ENCODE measurements at places on chromosomes 1 and 21.

DNA sequence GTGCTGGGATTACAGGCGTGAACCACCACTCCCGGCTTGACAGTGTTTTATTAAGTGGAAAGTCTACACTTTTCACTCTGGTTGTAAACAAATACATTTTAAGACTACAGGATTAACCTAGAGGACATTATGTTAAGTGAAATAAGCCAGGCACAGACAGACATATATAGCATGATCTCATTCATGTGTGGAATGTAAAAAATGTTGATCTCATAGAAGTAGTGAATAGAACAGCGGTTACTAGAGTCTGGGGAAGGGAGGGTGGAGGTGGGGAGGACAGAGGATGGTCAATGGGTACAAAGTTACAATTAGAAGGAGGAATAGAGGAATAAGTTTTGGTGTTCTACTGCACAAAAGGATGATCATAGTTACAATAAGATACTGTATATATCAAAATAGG is 16.9 kb downstream of the CTH start:
- DNase-seq = no peak

DNA sequence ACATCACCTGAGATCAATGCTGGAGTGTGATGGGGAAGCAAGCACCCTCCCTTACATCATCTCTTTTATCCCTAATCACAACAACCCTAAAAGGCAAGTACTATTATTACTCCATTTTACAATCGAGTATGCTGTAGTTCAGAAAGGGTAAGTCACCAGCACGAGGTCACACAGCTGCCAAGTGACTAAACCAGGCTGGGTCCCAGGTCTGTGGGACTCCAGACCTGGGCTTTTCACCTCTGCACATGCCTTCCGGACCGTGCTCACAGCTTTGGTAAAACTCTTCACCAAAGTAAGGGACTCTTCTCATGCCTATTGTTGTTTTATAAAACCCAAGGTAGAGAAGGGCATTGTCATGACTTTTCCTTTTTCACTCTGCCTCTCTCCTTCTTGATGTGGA is 130.9 kb downstream of the DMRTB1 start:
- DNase-seq = no peak

DNA sequence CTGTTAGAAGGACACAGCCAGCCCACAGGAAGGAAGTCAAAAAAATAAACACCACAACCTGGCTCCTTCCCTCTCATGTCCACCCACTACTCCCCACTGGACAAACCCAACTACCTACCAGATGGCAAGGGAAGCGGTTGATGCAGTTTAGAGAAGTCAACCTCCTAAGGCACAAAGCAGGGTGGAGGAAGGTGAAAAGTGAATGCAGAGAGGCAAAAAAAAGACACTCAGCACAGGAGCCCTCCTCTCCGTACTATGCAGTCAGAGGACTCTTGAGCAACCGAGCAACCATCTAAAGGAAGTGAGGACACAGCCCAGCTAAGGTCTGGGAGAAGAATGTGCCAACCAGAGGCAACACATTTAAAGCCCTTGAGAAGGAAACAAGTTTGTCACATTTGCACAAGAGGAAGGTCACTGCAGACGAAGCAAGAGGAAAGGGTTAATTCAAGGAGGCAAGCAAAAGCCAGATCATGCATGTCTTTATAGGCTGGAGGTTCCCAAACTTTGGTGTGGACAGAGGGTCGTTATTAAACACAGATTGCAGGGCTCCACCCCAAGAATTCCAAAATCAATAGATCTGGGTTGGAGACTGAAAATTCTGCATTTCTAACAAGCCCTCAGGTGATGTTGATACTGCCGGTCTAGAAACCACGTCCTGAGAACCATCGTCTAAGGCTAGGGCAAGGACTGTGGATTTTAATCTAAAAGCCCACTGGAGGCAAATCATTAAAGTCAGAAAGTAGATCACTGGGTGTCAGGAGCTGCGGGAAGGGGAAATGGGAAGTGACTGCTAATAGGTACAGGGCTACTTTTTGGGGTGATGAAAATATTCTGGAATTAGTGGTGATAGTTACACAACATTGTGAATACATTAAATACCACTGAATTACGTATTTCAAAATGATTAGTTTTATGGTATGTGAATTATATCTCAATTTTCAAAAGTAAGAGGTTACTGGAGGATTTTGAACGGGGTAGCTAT is 19.7 kb downstream of the TP53BP2 start:
- DNase-seq = no peak

DNA sequence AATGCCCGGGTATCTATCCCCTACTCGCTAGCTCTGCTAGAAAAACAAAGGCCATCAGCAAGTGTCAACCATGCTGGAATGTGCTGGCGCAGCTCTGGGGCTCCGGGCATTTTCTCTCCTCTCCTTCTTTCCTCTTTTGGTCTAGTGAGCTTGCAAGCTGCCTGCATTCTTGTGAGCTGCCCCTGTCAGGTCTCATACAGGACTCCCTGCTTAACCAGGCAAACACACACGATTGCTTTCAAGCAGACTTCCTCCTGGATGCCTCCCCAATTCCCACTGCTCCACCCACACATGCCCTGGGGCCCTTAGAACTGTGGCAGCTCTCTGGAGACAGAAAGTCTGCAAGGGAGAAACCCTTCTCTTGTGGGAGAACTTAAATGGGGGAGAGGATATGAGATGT is 35.7 kb upstream of the SUCO start:
- DNase-seq = no peak

DNA sequence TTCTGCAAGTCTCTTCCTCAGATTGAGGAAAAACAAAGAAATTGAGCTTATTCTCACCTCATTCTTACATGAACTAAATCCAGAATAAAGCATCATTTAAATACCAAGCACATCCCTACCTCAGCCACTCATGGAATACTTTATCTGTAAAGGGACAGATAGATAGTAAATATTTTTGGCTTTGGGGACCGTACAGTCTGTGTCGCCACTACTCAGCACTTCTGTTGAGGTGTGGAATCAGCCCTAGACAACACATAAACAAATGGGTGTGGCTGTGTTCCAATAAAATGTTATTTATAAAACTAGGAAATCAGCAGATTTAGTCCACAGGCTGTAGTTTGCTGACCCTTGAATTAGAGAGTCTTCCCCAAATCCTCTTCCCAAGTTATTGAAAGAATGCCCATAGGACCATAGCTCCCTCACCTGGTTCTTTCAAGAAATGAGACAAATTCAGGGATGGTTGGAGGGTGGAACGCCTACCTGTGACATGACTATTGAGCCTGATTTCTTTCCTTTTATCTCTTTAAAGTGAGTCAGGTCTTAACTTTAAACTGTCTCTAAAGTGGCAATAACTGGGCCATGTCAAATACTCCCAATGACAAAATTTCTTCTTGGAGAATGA is 878.5 kb downstream of the USP25 start:
- DNase-seq = no peak

GRCh38 chr1:177817937-177818875 is 151.7 kb downstream of the SEC16B start:
- DNase-seq = no peak

- no peak for DNase-seq
These were observed 262.8 kb upstream of the PRMT6 start for GRCh38 chr1:106793651-106794050.

- no peak for DNase-seq
These were observed 219.4 kb downstream of the SLC35F3 start for GRCh38 chr1:234123867-234124266.

DNA sequence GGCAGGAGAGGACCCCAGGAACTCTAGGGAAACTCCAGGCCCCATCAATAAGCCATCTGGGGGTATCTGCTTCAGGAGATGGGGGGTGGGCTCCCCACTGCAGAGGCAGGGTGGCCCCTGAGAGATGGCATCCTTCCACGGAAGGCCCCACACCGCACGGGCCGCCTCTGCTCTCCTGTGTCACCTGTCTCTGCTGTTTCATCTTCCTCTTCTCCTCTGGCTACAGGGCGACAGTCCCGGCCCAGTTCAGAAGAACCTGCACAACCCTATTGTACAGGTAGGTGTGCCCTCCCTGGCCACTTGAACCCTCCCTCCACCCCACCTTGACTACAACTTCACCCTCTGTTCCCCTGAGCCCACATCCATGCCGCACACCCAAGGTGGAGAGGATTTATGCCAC is 90.2 kb upstream of the TMEM51 start:
- no peak for DNase-seq

DNA sequence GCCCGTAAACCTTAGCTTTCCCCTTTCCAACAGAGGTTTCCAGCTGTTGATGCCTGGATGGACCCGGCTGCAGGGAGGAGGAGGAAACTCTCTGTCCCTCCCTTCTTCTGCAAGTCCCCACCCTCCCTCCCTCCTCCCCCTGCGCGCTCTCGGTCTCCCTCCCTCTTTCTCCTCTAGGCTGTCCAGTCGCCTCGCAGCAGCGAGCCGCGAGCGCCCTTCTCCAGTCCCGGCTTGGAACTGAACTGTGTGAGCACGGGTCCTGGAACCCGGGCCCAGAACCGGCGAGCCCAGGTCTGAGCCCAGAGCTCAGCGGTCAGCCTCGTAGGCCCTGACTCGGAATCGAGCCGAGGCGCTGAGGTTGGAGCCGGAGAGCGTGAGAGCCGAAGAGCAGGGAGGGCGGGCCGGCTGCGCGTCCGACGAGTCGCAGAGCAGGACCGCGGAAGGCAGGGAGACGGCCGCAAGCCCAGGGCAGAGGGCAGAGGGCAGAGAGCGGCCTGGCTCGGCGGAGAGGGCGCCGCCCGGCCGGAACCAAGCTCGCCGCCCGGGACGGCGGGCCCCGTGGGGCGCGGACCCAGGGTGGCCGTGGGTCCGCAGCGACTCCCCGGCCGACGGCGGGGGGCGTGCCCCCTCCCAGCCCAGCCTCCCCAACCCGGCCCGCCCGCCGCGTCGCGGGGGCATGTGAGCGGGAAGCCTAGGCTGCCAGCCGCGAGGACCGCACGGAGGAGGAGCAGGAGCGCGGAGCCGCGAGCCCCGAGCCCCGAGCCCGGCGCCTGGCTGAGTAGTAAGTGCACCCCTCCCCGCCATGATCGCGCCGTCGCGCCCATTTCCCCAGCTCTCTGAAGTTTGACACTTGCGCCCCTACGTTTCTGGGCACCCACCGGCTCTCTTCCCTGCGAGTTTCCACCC is at the start of gene SOX13:
Gene SOX13 (plus strand): TSS at position 185 of the 906 bp plus-strand sequence. CDS start 39,801 bp downstream, outside the sequence.
- peak; percentile 46 for DNase-seq

- DNase-seq = peak; percentile 46
These were observed 710 bp downstream of the GLRX2 start for GRCh38 chr1:193104502-193104906.

GRCh38 chr1:1858382-1859086 is 32.4 kb downstream of the GNB1 start:
- DNase-seq = no peak

- DNase-seq = no peak
These were observed 258.7 kb downstream of the AGBL4 start for GRCh38 chr1:49765034-49765433.

GRCh38 chr1:240998441-240999015 is 358.5 kb downstream of the RGS7 start:
- DNase-seq = no peak

GRCh38 chr1:115982400-115982799 is 6.1 kb downstream of the SLC22A15 start:
- DNase-seq = no peak

- no peak for DNase-seq
These were observed 28.8 kb downstream of the DR1 start for GRCh38 chr1:93374334-93375106.

DNA sequence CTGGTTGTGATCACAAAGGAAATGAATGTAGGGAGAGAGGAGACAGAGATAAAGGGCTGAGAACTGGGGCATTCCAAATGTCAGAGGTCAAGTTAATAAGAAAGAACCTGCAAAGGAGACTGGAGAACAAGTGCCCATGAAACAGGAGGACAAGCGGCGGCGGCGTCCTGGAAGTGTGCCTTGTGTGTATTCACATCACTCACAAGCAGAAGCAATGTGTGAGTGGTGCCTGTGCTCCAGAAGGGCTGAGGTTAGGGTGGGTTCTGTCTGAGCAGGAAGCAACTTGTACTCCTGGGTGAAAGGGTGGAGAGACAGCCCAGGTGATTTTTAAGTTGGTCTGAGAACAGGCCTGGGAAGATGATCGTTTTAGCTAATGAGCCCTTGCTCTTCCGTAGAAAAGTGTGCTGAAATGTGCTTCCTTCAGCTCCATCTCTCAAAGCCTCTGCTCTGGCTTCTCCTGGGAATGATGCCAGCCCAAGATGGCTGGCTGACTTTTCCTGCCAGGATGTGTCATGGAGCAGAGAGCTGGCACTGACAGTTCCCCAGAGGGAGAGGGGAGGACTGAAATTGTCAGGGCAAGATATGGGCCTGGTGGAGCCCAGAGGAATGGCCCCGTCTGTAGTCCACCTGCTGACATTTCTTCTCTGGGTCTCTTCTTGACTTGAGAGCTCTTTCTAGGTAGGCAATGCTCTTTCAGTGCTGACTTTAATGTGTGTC is 25.1 kb upstream of the PLEKHA6 start:
- no peak for DNase-seq

- DNase-seq = no peak
These were observed at the start of gene CHI3L1 for GRCh38 chr1:203186446-203187303. Gene CHI3L1, minus strand, starts transcription at chr1:203186704. Its CDS starts 81 bp downstream, at chr1:203186623.

GRCh38 chr1:194047206-194047605 is 860.8 kb upstream of the B3GALT2 start:
- DNase-seq = no peak
